Activated T-cell treated with anti-CD3 and anti-CD28 coated beads, Interleukin-2, amount 50 U/mL, for 72 hours (primary cell): ENCODE measurements at places on chromosomes 7 and 10. TPM values are rescaled to one million over a fixed set of nuclear protein-coding genes. Genes with fewer than 3 reads are reported as not detected.

Gene SNCG
- not detected for total RNA-seq

Gene CTNNA3
- total RNA-seq = 0.25 TPM

Gene MALRD1
- not detected for total RNA-seq

Gene CH25H
- total RNA-seq = not detected

Gene CDHR3
- 0.79 TPM for total RNA-seq

Gene FAM20C
- total RNA-seq = 0.12 TPM

Gene HTR7
- total RNA-seq = 0.10 TPM

Gene BMPER
- total RNA-seq = 0.35 TPM

Gene DYDC2
- not detected for total RNA-seq

Gene ELFN1
- total RNA-seq = not detected

Gene ENKUR
- not detected for total RNA-seq
